ENCODE measurements at places on chromosomes 3 and 15.

DNA sequence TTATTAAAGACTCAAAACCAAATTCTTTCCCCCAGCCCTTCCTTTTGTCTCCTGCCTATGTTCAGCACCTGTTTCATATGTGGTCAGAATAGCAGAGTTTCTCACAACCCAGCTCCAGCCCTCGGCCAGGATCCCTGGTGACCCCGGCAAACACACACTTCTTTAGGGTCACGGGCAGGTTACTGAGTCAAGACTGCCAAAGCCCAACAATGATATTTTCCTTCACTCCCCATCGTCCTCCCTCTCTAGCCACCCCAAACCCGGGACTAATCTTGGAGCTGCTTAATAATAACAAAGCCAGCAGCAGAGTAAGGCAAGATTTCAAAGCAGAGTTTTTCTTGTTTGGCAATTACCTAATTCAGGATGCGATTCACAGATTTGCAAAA, 25.5 kb downstream of the RARB start:
- DNase-seq: no peak

GRCh38 chr3:151923901-151924300, 50.5 kb downstream of the SUCNR1 start:
- DNase-seq: no peak

DNA sequence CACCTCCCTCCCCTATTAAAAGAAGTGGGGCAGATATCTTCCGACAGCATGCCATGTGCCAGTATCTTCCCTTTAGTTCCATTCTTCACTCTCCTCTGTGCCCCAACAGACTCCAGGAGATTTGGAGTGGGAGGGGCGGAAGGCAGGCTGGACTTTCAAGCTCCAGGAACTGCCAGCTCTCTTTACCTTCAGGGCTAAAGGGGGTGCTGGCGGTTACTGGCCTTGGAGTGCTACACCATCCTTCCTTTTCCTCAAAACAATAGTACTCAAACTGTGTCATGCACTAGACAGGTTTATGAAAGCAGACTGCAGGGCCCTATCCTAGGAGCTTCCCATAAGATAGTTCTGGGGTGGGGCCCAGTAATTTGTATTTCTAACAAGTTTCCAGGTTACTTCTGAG, 6.0 kb downstream of the LINS1 start:
- DNase-seq: no peak

DNA sequence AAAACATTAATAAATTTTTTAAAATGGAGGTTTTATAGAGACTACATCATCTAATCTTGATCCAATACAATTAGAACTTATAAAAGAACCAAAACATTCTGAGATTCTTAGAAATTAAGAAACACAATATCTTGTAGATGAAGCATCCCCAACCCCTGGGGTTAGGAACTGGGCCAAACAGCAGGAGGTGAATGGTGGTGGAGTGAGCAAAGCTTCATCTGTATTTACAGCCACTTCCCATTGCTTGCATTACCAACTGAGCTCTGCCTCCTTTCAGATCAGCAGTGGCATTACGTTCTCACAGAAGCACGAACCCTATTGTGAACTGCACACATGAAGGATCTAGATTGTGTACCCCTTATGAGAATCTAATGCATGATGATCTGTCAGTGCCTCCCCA, 36.3 kb downstream of the KNL1 start:
- no peak for DNase-seq

DNA sequence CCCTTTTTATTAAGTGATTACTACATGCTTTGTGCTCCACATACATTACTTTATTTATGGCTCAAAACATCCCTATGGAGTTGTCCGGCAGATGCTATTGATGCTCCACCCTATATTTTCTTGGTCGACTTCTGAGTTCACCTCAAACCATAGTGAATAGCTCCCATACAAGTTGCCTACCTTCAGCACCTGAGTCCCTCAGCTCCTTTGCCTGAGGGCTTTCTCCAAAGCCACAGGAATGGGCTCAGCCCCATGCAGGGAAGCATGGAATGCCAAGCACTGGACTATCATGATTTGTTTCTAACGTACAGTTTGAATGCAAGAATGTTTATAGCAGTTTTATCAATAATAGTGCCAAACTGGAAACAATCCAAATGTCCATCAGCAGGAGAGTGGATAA, 124.8 kb upstream of the TNIK start:
- no peak for DNase-seq

DNA sequence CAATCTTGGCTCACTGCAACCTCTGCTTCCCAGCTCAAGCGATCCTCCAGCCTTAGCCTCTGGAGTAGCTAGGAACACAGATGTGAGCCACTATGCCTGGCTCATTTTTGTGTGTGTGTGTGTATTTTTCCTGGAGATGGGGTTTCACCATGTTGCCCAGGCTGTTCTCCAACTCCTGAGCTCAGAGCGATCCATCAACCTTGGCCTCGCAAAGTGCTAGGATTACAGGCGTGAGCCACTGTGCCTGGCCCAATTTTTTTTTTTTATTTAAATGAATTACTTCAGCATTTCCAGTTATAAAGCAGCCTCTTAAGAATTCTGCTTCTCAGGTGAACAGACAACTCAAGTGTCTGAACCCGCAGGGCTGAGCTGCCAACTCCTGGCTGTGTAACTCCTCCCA, 20.1 kb upstream of the ST3GAL6 start:
- no peak for DNase-seq

GRCh38 chr3:195209847-195210265, 61.1 kb downstream of the XXYLT1 start:
- no peak for DNase-seq

GRCh38 chr3:160801386-160802118, 45.5 kb downstream of the PPM1L start:
- DNase-seq: peak; percentile 44

DNA sequence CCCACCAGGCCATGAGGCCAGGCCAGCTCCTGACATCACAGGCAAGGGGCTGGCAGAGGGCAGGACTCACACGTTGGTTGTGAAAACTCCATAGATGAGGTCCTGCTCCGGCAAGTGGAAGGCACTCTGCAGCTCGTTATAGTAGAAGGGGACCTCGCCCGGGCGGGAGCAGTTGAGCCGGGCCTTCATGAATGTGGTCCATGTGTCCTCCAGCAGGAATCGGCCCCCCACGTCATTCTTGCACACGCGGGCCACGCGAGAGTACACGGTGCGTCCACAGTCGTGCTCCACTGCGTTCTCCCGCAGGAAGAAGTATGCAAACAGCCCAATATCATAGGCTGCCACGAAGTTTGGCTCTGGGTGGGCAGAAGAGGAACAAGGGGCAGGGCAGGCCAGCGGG, 101.2 kb downstream of the SEMA5B start:
- no peak for DNase-seq

GRCh38 chr3:152159328-152159727, 109.4 kb upstream of the MBNL1 start:
- DNase-seq: no peak

DNA sequence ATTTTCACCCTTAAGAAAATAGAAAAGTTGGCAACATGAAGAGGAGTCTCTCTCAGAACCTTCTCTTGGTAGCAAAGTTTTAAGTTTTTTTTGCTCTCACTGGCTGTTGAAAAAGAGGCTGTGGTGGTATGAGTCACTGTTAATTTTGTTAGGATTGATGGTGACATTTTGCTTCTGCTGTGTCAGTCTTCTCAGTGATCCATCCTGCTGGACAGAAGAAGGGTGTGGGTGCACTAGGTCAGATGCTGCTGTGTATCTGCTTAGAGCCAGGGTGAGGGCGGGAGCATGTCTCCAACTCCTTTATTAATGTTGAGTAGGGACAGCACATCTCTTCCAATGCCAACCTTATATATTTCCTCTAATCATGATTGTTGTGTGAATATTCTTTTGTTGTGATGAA, 369.5 kb downstream of the FEZF2 start:
- DNase-seq: no peak

DNA sequence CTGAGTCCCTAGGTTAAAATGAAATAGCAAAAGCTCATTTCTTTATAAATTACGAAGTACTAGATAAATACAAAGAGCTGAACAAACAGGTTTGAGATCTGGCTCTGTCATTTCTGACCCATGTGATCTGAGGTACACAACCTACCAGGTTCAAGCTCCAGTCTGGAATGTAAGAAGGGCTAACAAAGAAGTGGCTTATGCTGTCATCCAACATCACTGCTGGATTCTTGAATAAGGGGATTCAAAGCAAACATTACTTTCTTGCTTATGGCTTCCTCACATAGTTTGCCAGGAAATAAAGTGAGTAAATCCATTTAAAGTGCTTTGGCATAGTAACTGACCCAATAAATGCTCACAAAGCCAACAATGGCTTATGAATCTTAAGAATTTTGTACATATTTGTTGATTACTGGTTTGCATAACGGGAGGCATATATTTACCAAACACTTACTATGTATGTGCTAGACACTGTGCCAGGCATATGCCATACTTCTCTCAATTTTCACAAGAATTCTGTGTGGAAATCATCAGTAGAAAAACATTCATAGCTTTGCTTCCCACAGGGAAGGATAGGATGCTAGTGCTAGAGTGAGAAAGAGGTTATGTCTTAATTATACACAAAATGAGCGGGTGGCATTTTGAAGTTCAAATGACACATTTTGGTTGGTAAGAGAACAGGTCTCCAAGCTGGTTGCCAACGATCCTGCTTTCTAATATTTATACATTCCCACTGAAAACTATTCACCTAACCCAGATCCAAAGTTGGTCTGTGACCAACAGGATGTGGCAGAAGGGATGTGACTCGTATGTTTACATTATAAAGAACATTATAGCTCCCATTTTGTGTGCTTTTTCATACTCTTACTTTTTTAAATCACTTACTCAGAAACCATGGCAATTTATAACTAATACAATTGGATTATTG, 38.7 kb upstream of the CSPG5 start:
- DNase-seq: no peak

- DNase-seq: no peak
These were observed 229.0 kb upstream of the SLCO3A1 start for GRCh38 chr15:91624353-91624968.

- DNase-seq: no peak
These were observed 5.3 kb downstream of the MYLK start for GRCh38 chr3:123878807-123879206.

- DNase-seq: no peak
These were observed 250.6 kb downstream of the SLCO3A1 start for GRCh38 chr15:92104072-92104471.

DNA sequence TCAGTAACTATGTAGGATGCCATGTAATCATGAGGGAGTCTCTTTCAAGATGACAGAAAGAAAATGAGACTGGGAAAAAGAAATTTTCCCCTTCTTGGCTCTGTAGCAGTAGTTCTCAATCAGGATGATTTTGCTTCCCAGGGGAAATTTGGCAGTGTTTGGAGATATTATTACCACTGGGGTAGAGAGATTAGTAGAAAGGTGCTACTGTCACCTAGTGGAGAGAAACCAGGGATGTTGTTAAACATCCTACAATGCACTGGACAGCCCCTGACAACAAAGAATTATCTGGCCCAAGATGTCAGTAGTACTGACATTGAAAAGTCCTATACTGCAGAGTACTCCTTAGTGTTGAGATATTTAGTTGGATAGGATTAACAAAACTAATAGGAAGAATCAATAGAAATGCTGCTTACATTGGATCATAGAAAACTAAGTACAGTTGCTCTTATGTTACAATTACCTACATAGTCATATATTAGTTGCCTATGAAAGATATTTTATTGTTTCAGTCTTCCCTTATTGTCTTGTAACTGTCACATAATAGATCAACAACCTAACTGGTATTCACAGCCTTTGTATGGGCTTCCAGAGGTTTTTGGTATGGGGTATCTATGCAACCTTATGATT, 433.3 kb downstream of the RAP2B start:
- peak; percentile 5 for DNase-seq

- DNase-seq: no peak
These were observed 14.2 kb downstream of the CPA3 start for GRCh38 chr3:148879256-148879655.
